Spinal cord (tissue), 10 donors: ENCODE measurements at places on chromosomes 16 and 17.

DNA sequence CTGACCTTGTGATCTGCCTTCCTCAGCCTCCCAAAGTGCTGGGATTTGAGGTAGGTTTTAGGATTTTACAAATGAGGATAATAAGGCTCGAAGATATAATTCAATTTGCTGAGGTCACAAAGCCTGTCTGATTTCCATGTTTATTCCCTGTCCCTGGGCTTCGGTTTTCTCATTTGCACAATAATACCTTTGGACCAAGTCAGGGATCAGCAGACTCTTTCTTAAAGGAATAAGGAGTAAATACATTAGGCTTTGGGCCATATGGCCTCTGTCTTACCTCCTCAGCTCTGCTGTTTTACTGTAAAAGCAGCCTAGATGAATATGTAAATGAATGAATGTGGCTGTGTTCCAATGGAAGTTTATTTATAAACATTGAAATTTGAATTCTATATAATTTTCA, 442.8 kb downstream of the HS3ST4 start:
- DNase-seq: no peak

- no peak for DNase-seq
These were observed 9.9 kb upstream of the GPRC5B start for GRCh38 chr16:19894586-19894985.

DNA sequence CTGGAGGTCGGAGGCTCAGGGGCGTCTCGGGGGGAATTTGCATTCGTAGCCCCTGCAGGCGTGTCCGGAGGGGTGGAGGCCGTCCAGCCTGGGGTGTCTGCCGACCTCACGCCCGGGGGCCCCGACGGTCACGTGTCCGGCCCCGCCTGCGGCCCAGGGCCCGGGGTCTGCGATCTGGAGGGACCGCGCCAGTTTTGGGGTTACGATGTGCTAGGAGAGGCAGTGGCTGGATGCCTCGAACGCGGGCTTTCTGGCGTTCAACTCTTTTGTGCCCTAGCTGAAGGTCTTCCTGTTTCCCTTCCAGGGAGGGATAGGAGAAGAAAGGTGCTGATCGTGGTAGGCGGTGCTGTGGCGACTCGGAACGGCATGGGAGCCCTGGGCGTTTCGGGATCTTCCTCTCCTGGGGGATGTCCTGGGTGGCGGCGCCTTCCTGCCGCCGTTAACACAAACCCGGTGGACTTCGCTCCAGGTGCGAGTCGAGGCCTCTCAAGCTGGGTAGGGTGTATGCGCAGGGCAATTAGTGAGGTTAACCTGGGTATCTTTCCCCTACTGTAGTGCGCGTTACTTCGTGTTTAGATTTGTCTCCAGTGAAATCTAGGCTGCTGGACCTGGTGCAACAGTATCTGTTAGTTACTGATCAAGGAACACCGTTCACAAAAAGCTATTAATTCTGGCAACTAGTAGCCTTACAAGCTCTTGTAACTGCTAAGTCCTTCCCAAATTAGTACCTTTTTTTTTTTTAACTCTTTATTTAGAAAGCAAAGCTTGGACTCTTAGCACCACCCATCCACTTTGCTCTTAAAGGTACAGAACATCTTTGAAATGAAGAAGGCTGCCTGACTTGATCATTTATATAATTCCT, 1.3 kb downstream of the AKAP1 start:
- DNase-seq: no peak

- peak; percentile 47 for DNase-seq
These were observed 186.7 kb downstream of the MSI2 start for GRCh38 chr17:57442914-57443571.

DNA sequence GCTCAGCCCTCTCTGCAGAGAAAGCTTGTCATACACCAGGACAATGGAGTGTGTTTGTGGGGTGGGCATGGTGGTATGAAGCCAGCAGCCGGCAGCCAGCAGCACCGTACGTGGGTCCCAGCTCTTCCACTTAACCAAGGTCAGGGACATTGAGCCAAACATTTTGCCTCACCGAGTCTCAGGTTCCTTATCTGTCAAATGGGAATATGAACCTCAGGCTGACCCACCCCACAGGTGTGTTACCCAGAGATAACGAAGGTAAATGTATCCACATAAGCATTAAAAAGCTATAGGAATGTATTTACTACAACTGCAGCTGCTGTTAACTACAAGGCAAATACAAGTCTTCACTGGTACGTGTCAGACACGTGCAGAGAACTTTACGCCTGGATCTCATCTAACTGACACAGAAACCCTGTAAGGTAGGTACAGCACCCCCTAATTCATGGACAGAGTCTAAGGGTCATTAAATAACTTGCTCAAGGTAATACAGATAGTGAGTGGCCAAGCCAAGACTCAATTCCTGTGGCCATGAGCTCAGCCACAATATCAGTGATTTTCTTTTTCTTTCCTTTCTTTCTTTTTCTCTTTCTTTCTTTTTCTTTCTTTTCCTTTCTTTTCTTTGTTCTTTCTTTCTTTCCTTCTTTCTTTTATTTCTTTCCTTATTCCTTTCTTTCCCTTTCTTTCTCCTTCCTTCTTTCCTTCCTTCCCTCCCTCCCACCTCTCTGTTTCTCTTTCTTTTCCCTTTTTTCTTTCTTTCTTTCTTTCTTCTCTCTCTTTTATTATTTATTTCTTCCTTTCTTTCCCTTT, 990 bp downstream of the SLC5A11 start:
- DNase-seq: no peak

- DNase-seq: peak; percentile 82
These were observed 667 bp downstream of the EFCAB13 start for GRCh38 chr17:47324224-47325020.

DNA sequence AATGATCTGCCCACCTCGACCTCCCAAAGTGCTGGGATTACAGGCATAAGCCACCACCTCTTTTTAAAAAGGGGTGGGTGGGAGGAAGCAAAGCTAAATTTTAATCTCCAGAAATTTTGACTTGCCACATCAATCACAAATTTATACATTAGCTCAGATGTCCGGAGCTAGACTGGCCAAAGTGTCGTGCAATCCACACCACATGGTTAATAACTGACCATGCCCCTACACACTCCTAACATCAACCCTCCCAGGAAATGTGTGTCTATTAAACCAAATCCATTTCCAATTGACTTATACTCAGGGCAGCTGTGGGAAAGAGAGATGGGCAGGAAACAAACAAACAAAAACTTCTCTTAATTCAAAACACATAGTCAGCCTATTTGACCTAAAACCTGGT, 29.9 kb downstream of the SMURF2 start:
- no peak for DNase-seq

DNA sequence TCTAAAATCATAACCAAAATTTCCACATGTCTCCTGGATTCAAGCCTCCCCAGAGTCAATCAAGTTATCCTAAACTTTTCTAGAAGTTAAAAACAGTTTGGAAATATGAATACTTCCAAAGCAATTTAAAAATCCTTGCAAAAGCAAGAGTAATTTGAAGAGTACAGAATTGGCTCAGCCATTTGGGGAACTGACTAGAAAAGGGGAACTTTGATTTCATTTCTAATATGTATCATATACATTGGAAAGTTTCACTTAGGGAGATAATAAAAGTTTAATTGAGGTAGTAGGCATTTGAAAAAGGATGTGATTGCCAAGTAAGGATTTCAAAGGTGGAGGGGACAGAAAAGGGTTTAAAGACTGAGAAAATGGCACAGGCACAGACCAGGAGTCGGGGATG, 9.0 kb upstream of the SLFN12L start:
- no peak for DNase-seq

DNA sequence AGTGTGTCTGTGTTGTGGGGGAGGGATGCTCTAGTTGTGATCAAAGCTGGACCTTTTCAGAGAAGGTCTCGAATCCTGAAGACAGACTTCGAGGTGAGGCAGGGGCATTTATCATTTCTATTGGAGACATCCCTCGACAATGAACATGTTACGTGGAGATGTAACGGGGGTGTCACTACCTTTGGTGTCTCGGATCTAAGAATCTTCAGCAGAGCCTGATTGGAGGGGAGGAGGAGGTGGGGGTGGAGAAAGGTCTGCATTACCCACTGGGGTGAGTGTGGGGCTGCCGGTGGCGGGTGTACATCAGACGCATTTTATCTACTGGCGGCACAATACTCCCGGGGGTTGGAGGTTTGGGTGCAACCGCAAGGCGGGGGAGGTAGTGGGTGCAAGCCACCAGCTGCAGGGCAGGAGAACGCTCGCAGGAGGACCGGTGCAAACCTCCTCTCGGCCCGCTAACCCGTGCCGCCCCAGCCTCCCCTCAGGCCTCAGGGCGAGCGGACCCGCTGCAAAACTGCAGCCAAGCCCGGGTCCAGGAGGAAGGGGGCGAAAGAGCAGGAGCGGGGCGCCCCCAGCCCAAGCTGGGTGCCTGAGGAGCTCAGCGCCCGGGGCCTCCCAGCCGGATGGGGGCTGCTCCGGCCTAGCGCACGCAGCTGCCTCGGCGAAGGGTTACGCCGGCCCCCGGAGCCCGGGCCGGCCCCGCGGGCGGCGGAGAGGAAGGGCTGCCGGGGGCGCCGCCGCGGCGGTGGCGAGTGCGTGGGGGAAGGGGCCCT, 735 bp downstream of the ZNF652 start:
- no peak for DNase-seq
